Glutamatergic neuron (in vitro differentiated cells): ENCODE measurements at places on chromosomes 2 and 18.

- DNase-seq: no peak
Measured at GRCh38 chr2:224774735-224775134, 58.6 kb upstream of the CCDC195 start.

GRCh38 chr2:209208211-209208610 is 215.6 kb upstream of the MAP2 start:
- peak; percentile 72 for DNase-seq

GRCh38 chr2:195501746-195502145 is 155.3 kb upstream of the SLC39A10 start:
- no peak for DNase-seq

DNA sequence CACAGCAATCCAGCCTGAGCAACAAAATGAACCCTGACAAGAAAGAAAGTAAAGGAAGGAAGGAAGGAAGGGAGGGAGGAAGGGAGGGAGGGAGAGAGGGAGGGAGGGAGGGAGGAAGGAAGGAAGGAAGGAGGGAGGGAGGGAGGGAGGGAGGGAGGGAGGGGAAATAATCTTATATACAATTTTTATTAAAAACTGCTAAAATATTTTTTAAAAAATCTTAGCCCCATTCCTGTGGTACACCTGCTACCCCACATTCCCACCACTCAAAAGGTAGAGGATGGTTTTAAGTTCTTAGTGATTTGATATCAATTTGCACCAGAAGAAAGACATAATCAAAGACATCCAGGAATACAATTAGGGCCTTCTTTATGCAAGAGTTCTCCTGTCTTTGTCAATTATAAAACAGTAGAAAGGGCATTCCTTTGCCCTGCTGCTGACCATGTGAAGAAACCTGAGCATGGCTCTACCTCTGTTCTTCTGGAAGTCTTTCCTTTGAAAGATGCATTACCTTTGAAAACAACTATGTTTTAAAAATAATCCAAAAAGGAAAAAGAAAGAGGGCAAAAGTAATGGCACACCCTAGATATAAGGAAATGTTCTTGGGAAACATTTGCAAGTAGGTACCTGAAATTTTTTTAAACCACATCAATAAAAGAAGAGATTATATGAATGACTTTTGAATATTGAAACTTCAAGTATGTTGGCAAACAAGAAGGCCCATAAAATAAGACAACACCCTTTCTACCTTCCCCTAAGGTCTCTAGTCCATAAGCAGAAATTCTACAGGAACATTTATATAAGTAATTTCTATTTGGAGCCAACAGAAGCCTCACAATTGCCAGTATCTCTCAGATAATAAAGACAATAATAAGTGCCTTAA is 33.7 kb upstream of the ACVR2A start:
- no peak for DNase-seq

- peak; percentile 76 for DNase-seq
Measured at GRCh38 chr2:144524118-144525009, 4.4 kb upstream of the ZEB2 start.

- DNase-seq: no peak
Measured at GRCh38 chr2:170512266-170512665, 202.9 kb upstream of the SP5 start.

GRCh38 chr18:5992381-5992780 is 97.1 kb upstream of the TMEM200C start:
- no peak for DNase-seq

DNA sequence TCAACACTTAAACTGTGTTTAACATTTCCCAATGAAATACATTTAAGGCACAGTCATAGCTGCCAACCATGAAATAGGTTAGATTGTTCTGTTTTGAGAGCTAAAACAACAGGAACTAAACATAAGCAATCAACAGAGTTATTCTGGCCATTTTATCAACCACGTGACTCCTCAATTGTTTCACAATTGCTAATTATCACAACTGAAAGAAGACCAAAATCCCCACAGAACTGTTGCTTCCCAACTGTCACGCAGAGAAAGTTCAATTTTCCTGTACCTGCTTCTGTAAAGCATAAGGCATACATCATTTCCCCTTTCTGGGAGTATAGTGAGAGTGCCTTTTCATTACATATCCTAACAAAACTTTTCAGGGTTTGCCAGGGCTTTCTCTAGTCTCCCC is 248.6 kb downstream of the EPHA4 start:
- DNase-seq: no peak
